Pancreas (tissue), 10 donors: ENCODE measurements at places on chromosomes 6 and 20. TPM values are rescaled to one million over a fixed set of nuclear protein-coding genes. Genes with fewer than 3 reads are reported as not detected.

DNA sequence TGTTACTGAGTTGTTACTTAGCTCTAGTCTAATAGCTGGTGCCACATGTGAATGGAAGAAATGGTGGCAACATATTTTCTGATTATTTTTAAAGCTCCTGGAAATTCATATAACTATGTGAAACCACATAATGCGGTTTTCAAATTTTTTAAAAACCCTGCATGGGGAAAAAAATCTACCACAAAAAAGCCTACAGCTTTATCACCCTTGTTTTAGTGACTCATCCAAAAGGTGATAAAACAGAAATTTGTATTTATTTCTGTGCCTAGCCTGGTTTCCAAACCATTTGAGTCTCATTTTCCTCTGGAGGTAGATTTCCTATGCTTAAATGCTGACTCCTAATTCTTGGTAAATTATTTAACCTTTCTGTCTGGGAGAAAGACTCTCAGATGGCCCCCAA is 5.4 kb upstream of the FBXO30 start:
- H3K4me3 ChIP-seq, result no peak overlapping the region
- no peaks in the 10 kb centered on the region for H3K4me1 ChIP-seq
- no peaks in the 10 kb centered on the region for H3K27me3 ChIP-seq

- H3K4me3 ChIP-seq, result no peak overlapping the region
- DNase-seq, result no peak
- H3K36me3 ChIP-seq, result no peaks in the 10 kb centered on the region
- no peaks in the 10 kb centered on the region for H3K27me3 ChIP-seq
These were observed 16.1 kb downstream of the PLA2G7 start for GRCh38 chr6:46719099-46719498.

GRCh38 chr6:93341900-93342613 is 77.3 kb downstream of the EPHA7 start:
- no peak overlapping the region for H3K4me3 ChIP-seq
- H3K27ac ChIP-seq, result no peak overlapping the region
- no peaks in the 10 kb centered on the region for H3K27me3 ChIP-seq
- no peak for DNase-seq
- no peaks in the 10 kb centered on the region for H3K4me1 ChIP-seq

GRCh38 chr20:63055575-63056235 is 48.9 kb upstream of the BHLHE23 start:
- H3K36me3 ChIP-seq, result no peaks in the 10 kb centered on the region
- DNase-seq, result no peak
- H3K27me3 ChIP-seq, result no peaks in the 10 kb centered on the region
- no peak overlapping the region for H3K27ac ChIP-seq
- no peak overlapping the region for H3K4me3 ChIP-seq

DNA sequence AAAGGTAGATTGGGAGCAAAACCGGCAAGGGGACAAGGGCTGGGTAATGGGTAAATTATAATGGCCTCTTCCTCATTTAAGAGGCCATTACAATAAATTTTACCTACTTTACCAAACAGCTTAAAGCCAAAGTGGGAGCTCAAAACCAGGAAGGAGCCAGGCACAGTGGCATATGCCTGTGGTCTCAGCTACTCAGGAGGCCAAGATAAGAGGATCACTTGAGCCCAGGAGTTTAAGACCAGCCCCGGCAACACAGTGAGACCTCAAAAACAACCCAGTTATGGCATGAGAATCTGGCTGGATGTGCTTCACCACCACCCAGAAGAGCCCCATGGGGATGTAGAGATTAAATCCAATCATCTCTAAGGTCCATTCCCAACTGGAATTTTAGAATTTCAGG is 52.9 kb upstream of the TAF8 start:
- H3K4me3 ChIP-seq, result no peak overlapping the region
- no peak overlapping the region for H3K27ac ChIP-seq
- H3K36me3 ChIP-seq, result no peaks in the 10 kb centered on the region
- DNase-seq, result no peak

DNA sequence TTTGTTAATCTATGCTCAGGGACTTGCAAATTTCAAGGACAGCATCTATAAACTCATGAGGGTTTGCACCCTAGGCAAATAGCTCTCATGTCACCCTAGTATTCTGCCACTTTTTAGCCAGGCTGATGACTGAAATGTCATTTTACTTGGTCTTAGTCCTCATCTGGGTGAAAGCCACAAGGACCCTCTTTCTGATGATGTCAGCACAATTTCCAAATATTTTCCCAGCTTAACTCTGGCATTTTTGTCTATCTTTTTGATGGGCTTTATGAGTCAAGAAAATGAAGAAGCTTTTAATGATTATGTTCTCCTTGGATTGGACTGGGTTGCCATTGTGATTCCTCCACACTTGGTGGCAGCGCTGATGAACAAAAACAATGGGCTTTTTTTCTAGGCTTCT is 420.1 kb upstream of the BTBD3 start:
- no peaks in the 10 kb centered on the region for H3K27me3 ChIP-seq
- DNase-seq, result no peak
- H3K27ac ChIP-seq, result no peak overlapping the region
- H3K4me3 ChIP-seq, result no peak overlapping the region
- no peaks in the 10 kb centered on the region for H3K36me3 ChIP-seq

DNA sequence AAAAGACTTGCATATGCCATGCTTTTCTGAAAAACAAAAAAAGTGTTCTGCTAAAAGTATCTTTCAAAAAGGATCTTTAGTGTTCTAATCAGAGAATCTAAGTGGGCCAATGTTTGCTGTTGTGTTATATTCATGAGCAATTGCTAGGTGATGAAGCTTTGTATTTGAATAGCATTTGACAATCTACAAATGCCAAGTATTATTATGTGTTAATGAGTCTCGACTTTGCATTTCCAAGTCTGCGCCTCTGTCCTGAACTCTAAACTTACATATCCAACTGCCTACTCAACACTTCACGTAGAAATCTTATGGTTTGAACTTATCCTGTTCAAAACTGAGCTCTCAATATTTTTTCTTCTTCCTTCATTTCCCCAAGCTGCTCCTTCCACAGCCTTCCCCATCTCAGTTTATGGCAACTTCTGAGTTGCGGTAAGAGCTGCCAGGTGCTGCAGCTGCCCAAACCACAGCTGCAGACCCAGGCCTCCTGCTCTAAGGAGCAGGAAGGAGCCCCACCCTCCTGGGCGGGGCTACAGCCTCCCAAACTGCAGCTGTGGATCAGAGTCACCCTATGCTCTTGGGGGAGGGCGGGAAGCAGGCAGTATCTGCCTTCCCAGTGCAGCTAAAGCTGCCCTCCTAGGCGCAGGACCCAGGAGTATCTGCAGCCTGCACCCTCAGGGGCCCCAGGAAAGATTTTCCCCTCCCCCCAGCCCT is 16.7 kb upstream of the MAK start:
- H3K36me3 ChIP-seq, result no peaks in the 10 kb centered on the region
- DNase-seq, result no peak
- no peak overlapping the region for H3K4me3 ChIP-seq
- H3K27ac ChIP-seq, result no peak overlapping the region
- no peaks in the 10 kb centered on the region for H3K27me3 ChIP-seq

DNA sequence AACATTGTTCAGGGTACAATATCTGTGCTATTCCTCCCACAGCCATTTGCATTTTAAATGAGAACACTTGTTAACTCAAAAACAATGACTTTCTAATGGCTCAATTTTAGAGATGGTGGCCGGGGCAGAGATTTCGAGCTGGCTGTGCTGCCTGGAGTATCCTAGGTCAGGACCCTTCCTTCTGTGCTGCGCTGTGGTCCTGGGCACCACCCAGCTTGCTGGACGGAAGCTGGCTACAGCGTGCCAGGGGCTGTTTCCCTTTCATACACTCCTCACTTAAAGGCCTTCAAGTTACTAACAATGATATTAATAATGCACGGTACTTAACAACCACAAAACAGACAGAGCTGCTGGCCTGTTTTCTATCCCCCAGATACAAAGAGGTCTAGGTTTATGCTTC is 194.4 kb upstream of the CST7 start:
- DNase-seq, result no peak
- no peaks in the 10 kb centered on the region for H3K36me3 ChIP-seq
- H3K4me3 ChIP-seq, result no peak overlapping the region
- no peak overlapping the region for H3K27ac ChIP-seq
- peaks cover 15% of the 10 kb centered on the region for H3K4me1 ChIP-seq
- no peaks in the 10 kb centered on the region for H3K27me3 ChIP-seq

GRCh38 chr6:45658400-45658799 is 280.7 kb upstream of the SUPT3H start:
- no peaks in the 10 kb centered on the region for H3K36me3 ChIP-seq
- H3K4me1 ChIP-seq, result no peaks in the 10 kb centered on the region
- no peaks in the 10 kb centered on the region for H3K27me3 ChIP-seq

- no peak overlapping the region for H3K27ac ChIP-seq
- H3K36me3 ChIP-seq, result no peaks in the 10 kb centered on the region
- H3K27me3 ChIP-seq, result no peaks in the 10 kb centered on the region
- no peaks in the 10 kb centered on the region for H3K4me1 ChIP-seq
These were observed 91.0 kb upstream of the ESR1 start for GRCh38 chr6:151716526-151716932.

DNA sequence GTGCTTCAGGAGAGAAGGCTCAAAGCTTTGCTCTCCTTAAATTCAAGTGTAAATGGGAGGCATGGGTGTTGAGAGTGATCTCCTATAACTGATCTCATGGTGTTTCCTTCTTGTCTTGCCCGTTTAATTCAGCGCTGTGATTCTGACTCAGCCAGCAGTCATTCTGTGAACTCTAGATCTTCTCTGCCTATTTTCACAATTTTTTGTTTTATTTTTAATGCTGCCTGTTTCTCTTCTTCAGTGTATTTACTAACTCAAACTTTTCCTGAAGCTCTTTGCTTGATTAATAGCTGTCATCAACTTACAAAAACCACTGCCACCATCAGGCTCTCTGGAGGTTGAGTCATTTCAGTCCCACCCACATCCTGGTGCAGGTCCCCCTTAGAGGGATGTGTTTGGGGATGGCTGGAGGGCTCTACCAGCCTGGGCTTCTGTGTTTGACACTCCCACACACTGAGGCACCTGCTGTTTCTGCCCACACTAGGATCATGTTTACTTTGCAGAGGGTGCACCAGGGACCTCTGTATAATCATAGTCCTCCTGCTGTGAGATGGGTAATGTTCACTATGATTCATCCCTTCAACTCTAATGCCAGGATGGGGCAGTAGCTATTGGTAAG is 94.0 kb downstream of the SHLD1 start:
- no peaks in the 10 kb centered on the region for H3K36me3 ChIP-seq
- H3K27ac ChIP-seq, result no peak overlapping the region
- DNase-seq, result no peak
- H3K4me3 ChIP-seq, result no peak overlapping the region
- H3K4me1 ChIP-seq, result peaks cover 23% of the 10 kb centered on the region

DNA sequence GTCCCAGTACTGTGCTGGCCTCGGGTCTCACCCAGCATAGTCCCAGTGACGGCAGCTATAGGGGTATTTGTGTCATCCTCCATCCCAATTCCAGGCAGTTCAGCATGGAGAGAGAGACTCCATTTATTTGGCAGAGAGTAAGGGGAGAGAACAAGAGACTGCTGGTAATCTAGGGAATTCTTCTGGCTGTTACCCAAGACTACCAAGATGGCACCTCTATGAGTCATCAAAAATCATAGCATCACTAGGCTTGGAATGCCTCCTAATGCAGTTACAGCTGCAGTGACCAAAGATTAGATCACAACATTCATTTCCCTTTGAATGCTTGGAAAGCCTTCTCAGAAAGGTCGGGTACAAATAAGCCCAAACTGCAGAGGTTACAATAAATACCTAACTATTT is 660.4 kb upstream of the FLRT3 start:
- H3K27ac ChIP-seq, result no peak overlapping the region
- no peaks in the 10 kb centered on the region for H3K27me3 ChIP-seq
- no peaks in the 10 kb centered on the region for H3K4me1 ChIP-seq

Gene PRND
- not detected for total RNA-seq

Gene TAP2
- 16.9 TPM for total RNA-seq

Gene ELOVL2
- 2.2 TPM for total RNA-seq

Gene CD93
- 4.5 TPM for total RNA-seq

Gene WFDC10A
- not detected for total RNA-seq

Gene NINL
- 5.6 TPM for total RNA-seq
